ENCODE measurements at places on chromosomes 1 and 21.

- no peak for DNase-seq
These were observed 50.9 kb upstream of the KCNJ15 start for GRCh38 chr21:38205940-38206339.

DNA sequence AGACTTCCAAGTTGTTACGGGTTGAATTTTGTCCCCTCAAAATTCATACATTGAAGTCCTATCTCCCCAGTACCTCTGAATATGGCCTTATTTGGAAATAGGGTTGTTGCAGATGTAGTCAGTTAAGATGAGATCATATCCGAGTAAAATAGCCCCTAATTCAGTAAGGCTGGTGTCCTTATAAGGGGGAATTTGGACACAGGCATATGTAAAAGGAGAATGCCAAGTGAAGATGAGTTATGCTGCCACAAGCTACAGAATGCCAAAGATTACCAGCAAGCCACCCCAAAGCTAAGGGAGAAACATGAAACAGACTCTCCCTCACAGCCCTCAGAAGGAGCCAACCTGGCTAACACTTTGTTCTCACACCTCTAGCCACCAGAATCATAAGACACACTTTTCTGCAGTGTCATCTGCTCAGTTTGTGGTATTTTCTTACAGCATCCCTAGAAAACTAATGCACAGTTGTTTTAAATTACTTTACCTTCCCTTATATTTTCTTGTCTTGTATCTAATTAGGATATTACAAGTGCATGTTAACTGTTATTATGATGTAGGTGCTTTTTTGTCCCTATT, 43.3 kb upstream of the PRDX6 start:
- no peak for DNase-seq

DNA sequence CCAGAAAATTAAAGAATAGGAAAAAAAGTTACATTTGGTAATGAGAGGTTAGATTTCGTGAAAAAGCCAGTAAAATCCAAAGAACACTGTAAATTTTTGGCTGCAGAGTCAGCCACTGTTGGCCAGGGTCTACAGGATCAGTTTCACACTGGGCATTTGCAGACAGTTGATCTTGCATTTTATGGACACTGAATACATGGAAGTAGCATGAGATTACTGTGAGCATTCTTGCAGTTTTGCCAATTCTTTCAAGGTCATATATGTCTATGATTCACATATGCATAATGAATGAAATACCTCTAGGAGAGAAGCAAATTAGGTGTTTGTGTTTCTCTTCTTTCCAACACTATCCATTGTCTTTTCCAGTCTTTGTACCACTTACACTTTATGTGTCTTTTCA, 200.8 kb upstream of the DPYD start:
- DNase-seq = no peak

DNA sequence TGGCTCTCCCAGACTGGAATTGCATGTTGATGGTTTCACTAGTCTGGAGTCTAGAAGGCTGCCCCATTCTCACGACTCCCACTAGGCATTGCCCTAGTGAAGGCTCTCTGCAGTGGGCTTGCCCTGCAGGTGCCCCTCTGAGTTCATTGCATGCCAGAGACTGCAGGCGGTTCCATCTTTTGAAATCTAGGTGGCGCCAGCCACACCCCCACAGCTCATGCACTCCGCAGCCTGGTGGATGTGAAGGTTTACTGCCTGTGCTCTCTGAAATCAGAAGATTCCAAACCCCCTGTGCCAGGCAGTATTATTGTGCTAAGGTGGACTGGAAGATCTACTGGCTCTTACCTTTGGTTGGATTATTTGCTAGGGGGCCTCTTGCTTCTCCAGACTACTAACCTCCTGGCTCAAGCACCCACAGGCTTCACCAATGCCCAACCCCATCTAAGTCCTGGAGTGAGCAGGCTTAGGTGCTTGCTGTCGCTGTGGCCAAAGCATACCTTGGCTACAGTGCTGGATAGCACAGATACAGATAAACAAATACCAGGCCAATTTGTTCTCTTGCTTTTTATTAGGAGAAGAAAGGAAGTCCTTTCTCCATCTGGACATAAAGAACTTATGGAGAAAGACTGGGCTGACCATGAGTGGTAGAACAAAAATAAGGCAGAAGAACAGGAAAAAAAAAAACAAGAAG, 83.5 kb upstream of the SIM2 start:
- no peak for DNase-seq

GRCh38 chr1:226497991-226498639, 50.4 kb upstream of the STUM start:
- peak; percentile 37 for DNase-seq

- DNase-seq = no peak
These were observed 35.0 kb downstream of the UCK2 start for GRCh38 chr1:165862448-165862847.

GRCh38 chr1:10080523-10080922, 47.8 kb downstream of the UBE4B start:
- no peak for DNase-seq

DNA sequence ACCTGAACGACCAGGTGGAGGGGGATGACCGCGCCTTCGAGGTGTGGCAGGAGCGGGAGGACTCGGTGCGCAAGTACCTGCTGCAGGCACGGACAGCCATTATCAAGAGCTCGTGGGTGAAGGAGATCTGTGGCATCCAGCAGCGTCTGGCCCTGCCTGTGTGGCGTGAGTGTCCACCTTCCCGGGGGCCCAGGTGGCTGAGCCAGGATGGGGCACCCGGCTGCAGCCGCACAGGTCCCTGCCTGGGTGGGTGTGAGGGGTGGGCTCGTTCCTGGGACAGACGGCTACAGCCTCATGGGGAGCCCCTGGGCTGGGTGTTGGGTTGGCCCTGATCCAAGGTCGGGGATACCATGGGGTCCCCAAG, 65.2 kb downstream of the TRIM11 start:
- no peak for DNase-seq

DNA sequence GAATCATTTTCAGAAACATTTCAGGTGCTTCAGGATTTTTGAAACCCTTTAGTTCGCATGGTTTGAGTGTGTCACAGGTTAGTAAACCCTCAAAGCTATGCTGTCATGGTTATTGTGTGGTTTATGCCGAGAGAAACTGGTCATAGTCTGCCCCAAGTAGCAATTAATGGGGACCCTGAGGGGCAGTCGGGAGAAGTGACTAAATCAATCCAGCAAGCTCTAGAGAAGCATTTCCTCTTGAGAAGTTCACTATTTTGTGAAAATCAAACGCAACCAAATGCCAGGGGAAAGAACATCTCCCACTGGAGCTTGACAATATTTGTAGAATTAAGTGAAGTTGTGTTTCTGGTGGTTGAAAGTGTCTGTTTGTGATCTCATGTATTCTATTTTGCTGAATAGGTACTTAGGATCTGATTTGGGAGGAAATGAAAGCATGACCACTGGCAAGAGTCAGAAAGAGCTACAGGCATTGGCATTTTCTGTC, 63.0 kb upstream of the BACH1 start:
- no peak for DNase-seq

- no peak for DNase-seq
These were observed at the start of gene CRB1 for GRCh38 chr1:197268012-197268411. Gene CRB1 (plus strand): TSS chr1:197268252. CDS start chr1:197268413, 161 bp downstream.

DNA sequence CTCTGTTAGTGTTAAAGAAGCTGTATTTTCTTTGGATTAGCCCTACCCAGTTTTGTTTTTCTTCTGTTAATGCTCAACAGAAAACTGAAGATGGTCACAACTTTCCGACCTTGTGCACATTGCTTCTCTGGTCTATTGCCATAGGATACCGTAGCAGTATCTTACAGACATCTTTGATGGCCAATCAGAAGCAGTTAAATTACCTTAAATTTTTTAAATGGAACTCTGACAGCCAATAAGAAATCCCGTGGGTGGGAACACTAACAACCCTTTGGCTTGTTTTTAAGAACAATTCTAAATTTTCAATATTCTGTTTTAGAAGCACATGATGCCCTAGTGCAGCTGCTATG, 17.2 kb downstream of the NFYC start:
- no peak for DNase-seq

DNA sequence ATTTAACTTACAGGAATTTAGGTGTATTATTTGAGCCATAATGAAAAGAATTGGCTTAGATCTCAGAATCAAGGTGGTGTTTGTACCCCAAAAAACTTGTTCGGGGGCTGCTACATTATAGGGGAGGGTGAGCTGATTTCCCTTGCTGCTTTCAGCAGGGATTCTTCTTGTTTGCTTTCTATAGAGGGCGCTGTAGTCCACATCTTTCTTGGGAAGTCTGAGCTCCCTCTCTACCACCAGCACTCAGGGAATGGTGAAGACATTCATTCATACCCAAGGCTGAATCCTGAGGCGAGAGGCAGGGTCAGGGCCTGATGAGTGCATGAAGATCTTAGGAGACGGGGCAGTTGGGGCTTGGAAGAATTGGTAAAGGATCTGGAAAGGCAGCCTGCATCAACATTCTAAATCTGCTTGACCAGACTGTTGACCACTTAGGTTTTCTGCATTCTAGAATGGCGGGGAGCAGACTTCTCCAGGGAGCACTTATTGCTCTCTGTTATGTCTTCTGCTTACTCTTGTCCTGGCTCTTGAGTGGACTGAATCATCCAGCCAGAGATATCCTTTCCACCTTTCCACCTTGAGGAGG, 18.9 kb downstream of the SPATA46 start:
- no peak for DNase-seq

- DNase-seq = no peak
These were observed 314.0 kb downstream of the PTPRU start for GRCh38 chr1:29550119-29550841.

GRCh38 chr1:160164121-160164520, 12.7 kb downstream of the ATP1A4 start:
- no peak for DNase-seq

DNA sequence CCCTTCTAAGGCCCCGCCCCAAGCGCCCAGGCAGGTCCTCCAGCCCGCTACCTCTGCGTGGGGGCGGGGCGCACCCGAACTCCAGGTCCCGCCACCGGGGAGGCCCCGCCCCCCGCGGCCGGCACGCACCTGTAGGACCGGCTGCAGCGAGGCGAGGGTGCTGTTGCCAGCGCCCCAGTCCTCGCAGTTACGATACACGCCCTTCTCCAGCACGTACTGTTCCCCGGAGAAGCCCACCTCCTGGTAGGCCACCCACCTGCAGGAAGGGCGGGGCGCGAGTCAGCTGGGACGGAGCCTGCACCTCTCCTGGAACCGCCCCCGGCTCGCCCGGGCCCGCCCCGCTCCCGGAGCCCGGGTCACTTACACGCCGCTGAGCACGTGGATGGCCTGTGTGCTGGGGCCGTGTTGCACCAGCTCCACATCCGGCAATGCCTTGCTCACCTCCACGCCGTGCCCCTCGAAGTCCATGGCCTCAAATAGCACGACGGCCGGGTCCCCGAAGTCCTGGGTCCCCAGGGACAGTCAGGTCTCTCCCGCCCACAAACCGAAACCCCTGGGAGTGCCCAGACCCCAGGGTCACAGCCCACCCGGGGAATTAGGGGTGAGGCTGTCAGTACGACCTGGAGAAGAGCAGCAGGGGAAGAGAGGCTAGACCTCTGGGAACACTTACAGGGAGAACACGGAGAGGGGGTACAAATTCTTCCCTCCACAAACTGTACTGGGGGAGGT, 17.3 kb downstream of the CRYBG2 start:
- peak; percentile 44 for DNase-seq

DNA sequence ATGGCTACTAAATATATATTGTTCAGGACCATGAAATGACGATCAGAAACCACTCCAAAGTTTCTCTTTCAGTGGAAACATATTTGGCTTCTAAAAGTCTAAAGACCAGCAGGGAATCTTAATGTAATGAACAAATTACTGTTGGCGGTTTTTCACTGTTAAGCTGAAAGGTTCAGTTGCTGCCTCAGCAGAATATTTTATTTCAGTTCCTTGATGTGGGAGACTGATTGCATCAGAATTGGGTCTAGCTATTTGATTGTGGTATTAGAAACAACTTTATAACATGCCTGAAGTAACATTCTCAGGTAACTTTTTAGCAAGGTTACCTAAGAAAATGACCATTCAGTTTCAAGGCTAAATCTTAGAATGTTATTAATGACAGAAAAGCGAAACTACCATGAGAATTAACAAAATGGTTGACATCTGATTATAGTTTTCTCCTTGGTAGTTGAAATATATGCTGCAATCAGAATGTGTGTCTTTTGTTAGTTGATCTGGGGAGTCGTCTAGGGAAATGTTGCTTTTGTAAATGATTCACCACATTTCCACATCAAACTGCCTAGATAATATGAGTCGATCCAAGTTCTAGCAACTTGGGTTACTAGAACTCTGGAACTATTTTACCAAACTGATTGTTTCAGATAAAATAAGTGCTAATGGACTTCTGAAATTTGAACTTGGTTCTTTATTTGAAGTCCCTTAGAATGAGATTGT, 200.4 kb downstream of the HMCN1 start:
- no peak for DNase-seq

DNA sequence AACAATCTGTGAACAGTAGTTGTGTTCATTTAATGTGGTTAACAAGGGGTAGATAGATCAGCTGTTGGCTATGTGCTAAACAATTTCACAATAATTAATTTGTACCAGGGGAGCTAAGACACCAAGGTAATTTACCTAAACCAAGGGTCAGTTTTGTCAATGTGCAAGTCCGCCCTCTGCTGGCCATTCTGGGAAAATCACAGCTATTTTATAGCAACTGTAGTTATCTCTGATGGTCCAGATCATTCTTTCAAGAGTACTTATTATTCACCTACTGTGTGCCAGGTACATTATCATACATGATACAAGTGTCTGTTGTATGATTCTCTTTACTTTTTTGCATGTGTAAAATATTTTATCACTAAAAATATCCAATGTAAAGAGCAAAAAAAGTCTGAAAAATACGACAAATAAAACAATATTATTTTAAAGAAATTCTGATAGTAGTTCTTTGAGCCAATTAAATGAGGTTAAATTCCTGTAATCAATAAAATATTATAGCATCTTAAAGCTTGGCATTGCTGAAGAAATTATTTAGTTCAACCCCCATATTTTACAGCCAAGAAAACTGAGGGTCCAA, 312.3 kb upstream of the FAM78B start:
- no peak for DNase-seq

GRCh38 chr1:8239306-8240023, 78.4 kb upstream of the SLC45A1 start:
- no peak for DNase-seq

DNA sequence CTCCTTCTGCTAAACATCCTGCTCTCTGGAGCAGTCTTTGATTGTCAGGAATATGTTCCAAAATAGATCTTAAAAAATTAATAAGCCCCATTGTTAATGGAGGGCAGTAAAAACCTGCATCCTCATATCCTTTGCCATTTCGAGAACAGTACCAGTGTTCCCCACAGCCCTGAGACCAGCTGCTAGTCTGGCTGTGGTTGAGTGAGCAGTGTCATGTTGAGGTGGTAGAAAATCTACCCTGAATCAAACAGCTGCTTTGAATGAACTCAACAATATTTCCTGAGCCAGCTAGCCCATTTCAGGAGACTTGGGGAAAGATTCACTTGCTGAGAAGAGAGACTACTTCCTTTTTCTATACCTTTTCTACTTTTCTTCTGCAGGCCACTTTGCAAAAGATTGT, 24.4 kb downstream of the FABP3 start:
- no peak for DNase-seq

- no peak for DNase-seq
These were observed 3.0 kb downstream of the TNFRSF4 start for GRCh38 chr1:1210726-1211540.
